ENCODE measurements at places on chromosomes 6 and 20. TPM values are rescaled to one million over a fixed set of nuclear protein-coding genes. Genes with fewer than 3 reads are reported as not detected.

DNA sequence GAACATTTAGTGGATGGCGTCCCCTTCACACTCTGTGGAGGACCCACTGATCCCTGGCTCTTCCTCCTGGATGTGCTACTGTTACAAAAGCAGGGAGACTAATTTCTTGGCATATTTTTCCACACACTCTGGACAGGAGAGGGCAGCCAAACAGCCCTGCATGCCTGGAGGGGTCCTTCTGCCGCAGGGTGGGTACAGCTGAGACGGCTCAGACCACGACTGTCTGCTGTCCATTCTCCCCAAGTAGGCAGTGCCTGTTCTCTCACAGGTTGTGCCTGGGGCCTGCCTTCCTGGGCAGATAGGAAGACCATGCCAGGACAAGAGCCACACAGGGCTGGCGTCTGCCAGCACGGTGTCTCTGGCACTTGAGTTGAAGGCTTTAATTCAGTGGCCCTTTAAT is 260.1 kb downstream of the FOXC1 start:
- DNase-seq = no peak

GRCh38 chr6:70282312-70282918 is 20.5 kb downstream of the COL9A1 start:
- DNase-seq = no peak

GRCh38 chr20:14959506-14960475 is 622.4 kb upstream of the FLRT3 start:
- no peak for DNase-seq

- DNase-seq = no peak
Measured at GRCh38 chr20:20971810-20972209, 134.3 kb downstream of the LINC00237 start.

DNA sequence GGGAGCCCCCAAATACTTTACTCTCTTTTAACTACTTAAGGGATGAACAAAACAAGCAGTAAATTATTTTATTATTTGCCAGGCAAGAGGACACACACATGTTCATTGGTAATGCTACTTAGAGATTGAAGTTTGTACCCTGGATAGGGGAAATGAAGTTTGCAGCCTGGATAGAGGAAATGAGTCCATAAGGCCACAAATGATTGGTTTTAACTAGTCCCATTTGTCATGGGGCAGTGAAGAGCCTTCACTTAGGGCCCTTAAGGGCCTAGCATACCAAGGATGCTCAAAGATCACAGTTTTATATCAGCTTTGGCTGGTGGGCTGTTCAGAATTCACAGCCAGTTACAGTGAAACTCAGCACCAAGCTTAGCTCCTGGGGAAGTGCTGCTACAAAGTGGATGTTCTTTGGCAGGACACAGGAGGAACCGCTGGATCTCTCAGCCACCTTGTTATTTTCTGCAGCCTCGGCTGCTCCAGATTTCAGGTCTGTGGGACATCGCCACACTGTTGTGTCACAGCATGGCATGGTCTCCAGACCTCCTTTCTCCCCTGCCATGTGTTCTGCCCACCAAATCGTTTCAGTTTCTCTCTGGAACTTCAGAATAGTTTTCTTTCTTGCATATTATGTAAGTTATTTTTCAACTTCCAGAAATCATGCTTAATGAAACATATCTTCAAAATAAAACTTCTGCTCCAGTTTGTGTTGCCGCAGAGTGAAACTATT is 41.8 kb downstream of the NCOA7 start:
- DNase-seq = no peak

DNA sequence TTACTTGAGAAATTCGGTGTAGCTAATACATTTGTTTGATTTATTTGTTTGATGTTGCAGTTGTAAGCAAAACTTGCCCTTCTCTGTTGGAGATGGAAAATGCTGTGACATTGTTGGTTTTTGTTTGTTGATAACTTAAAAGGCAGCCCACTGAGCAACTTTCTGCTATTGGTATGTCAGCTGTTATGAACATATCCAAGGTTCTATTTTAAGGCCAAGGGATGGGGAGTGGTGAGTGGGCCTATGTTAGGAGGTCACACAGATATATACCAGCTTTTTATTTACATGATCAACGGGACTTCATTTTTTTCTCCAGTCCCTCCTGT is 5.7 kb downstream of the QKI start:
- DNase-seq = no peak

- DNase-seq = peak; percentile 39
Measured at GRCh38 chr20:49964964-49965780, 17.6 kb upstream of the SNAI1 start.

GRCh38 chr6:136520517-136520916 is 29.7 kb downstream of the MAP7 start:
- DNase-seq = no peak

DNA sequence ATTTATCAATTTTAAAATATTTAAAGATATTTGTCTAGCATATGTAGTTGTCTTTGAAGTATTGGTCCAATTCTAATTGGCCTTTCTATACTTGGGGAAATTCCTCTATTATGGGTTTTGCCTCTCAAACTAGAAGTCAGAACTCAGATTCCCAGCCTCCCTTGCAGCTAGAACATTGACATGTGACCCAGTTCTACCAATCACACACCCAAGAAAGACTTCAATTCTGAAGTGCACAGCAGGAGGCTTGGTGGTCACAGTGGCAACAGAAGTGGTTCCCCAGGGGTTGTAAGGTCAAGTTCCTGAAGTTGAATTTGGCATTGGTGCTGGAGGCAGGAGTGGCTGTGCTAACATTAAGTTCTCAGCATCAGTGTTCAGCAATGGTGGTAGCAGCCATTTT is 14.8 kb upstream of the FKBP5 start:
- no peak for DNase-seq

- no peak for DNase-seq
Measured at GRCh38 chr20:6525447-6526303, 241.8 kb upstream of the BMP2 start.

GRCh38 chr20:15345287-15345686 is 1007.9 kb upstream of the FLRT3 start:
- no peak for DNase-seq

DNA sequence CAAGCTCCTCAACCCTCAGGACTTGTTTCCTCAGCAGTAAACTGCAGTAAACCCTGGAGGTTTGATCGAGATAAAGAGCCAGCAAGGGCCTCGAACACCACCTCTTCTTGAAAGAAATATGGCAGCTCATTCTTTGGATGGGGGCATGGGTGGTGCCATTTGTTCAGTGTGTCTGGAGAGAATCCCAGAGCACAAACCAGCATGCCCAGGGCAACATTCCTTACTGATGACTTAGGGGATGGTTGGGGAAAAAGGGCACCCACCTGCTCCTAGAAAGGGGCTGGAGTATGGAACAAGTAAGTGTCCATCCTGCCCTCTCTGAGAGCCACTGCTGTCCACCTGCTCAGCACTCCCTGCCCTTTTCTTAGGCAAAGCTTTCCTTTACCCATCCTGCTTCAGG is 31.3 kb upstream of the ZFAND3 start:
- DNase-seq = no peak

DNA sequence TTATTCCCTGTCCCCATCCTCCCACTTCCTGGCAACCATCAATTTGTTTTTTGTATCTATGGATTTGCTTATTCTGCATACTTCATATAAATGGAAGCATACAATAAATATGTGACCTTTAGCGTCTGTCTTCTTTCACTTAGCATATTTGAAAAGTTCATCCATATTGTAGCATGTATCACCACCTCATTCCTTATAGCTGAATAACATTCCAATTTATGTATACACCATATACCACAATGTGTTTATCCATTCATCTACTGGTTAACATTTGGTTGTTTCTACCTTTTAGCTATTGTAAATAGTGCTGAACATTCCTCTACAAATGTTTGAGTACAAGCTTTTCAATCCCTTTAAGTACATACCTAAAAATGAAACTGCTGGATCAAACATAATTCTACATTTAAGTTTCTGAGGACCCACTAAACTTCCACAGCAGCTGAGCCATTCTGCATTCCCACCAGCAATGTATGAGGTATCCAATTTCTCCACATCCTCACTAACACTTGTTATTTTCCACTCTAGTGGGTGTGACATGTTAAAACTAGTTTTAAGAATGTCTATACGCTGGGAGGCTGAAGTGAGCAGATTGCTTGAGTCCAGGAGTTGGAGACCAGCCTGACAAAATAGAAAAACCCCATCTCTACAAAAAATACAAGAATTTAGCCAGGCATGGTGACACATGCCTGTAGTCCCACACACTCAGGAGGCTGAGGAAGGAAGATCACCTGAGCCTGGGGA is 32.9 kb downstream of the NUDT3 start:
- DNase-seq = no peak

GRCh38 chr6:10847684-10848083 is 9.3 kb upstream of the MAK start:
- no peak for DNase-seq

DNA sequence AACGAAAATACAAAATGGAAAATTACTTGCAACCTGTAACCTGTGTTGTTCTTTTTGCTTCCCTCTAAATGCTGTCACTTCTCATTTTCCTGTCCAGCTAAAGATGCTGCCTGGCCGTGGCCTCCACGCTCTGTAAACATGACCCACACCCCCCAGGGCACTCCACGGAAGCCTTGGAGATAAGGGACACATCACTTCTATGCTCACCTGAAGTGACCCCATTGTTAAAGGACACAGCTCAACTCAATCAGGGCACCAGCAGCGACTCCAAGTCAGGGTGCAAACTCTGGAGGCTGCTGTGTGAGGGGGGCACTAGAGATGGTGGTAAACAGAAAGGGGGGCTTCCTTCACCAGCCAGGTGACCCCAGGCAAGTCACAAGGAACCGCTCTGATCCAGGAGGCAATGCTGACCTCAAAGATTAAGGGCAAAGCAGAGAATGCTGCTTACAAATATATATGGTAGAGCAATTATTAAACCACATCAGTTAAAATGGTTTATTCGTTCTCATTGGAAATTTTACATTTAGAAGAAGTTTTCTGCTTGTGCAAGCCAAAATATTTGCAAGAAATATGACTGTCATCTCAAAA is 13.2 kb downstream of the DIDO1 start:
- DNase-seq = no peak

DNA sequence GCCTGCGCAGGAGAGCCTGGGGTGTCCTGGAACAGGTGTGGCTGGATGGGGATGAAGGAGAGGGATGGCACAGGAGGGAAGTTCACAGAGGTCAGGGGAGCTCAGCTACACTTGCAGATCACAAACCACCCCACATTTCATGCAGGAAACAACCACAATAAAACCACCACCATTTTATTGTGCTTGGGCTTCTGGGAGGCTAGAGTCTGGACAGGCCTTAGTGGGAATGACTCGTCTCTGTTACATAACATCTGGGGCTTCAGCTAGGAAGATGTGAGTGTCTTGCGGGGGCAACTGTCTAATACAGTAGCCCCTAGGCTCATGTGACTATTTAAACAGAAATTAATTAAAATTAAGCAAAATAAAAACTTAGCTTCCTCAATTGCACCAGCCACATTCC is 33.4 kb downstream of the SNX5 start:
- no peak for DNase-seq

DNA sequence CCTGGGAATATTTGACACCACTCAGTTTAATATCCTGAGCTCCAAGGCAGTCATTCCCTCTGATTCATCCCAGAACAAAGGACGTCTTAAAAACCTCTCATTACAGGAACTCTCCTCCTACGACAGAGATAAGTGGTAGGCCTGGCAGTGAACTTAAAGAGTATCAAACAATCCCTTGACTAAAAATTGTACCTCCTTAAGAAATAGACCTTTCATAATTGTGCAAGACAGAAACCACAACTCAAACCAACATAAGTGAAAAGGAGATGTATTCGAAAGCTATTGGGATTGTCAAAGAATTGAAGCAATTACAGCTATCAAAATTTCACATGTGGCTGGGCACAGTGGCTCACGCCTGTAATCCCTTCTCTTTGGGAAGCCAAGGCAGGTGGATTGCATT is 19.1 kb upstream of the BNIP5 start:
- DNase-seq = no peak

DNA sequence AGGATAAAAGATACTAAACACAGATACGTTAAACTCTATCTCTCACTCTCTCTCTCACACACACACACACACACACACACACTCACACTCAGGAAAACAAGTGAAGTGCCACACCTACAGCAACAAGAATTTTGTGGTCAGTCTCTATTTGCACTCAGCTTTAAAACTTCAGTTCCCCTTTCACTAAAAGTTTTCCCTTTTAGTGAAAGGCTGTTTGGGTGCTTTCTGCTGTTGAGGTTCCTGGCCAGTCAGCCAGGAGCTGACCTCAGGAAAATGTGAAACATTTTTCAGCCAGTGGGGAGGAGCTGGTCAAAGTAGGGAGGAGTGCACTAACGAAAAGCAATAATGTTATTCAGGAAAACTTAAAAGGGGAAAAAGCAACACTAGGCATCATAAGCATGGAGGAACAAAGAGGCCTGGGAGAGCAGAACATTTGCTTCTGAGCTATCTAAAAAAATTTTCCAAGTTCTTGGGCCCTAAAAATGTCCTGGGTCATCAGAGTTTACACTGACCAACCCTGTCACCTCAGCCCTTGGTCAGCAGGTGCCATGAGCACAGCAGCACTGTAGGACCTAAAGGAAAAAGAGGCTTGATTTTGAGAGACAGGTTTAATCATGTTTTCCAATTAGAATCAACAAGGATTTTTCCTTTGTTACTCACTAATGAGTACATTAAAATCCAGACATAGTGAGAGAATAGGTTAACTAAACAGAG is 30.7 kb upstream of the NT5E start:
- no peak for DNase-seq

- no peak for DNase-seq
Measured at GRCh38 chr6:83696674-83697073, 12.2 kb downstream of the SNAP91 start.

- no peak for DNase-seq
Measured at GRCh38 chr6:144435602-144436426, 150.7 kb downstream of the UTRN start.

- no peak for DNase-seq
Measured at GRCh38 chr20:59993736-59994430, 35.7 kb downstream of the CDH26 start.

DNA sequence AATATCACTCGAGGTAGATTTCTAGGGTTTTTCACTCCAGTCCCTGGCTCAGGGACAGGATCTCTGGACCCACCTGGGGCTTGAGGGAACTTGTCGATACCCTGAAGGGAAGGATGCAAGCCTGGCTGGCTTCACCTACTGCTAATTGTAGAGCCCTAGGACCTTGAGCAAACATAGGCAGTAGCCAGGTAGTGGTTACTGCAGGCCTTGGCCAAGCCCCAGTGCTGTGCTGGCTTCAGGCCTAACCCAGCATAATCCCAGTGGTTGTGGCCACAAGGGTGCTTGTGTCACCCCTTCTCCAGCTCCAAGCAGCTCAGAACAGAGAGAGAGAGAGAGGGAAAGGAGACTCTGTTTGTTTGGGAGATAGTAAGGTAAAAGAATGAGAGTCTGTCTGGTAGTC is 5.8 kb upstream of the MCM9 start:
- DNase-seq = no peak

COL11A2 gene
- 4.3 TPM for total RNA-seq

MYL9 gene
- 31.0 TPM for total RNA-seq

CALHM5 gene
- 0.09 TPM for total RNA-seq

MATN4 gene
- not detected for total RNA-seq

GABRR2 gene
- total RNA-seq = 0.47 TPM

TOP1 gene
- 90.8 TPM for total RNA-seq

NR2E1 gene
- not detected for total RNA-seq

RAD21L1 gene
- total RNA-seq = not detected

GNMT gene
- total RNA-seq = 1.7 TPM

LTB gene
- not detected for total RNA-seq

Data from progenitor cell of endocrine pancreas (in vitro differentiated cells).